Glomerular endothelial cell (primary cell): ENCODE measurements at places on chromosomes 12 and 14. TPM values are rescaled to one million over a fixed set of nuclear protein-coding genes. Genes with fewer than 3 reads are reported as not detected.

The KCNA1 gene
- not detected in 2 replicates for total RNA-seq

The CELA1 gene
- total RNA-seq: not detected in 2 replicates

The TROAP gene
- total RNA-seq: 4.7 and 11.4 TPM in 2 replicates

The SERPINA10 gene
- total RNA-seq: not detected in 2 replicates

The FGF6 gene
- total RNA-seq: not detected in 2 replicates

The ASIC1 gene
- total RNA-seq: 2.5 TPM in 2 replicates

The C12orf54 gene
- total RNA-seq: not detected in 2 replicates

The CCNB1IP1 gene
- 20.7 and 28.0 TPM in 2 replicates for total RNA-seq

The RAD51AP1 gene
- total RNA-seq: 4.1 and 8.5 TPM in 2 replicates

The APOF gene
- total RNA-seq: not detected in 2 replicates

The SERPINA1 gene
- 0.87 and 0.88 TPM in 2 replicates for total RNA-seq

The CDCA4 gene
- total RNA-seq: 20.8 and 21.9 TPM in 2 replicates

The FAM186B gene
- total RNA-seq: 0.05 and 0.12 TPM in 2 replicates

The DNM1L gene
- total RNA-seq: 57.8 and 58.7 TPM in 2 replicates

The CMTM5 gene
- total RNA-seq: not detected in 2 replicates

The HOXC4 gene
- 0.10 and 0.47 TPM in 2 replicates for total RNA-seq

The ZNF605 gene
- 5.7 and 6.2 TPM in 2 replicates for total RNA-seq

The TAS2R20 gene
- 0.34 and 1.8 TPM in 2 replicates for total RNA-seq

The OTUB2 gene
- 5.7 and 8.2 TPM in 2 replicates for total RNA-seq

The SLC39A9 gene
- total RNA-seq: 57.2 and 66.7 TPM in 2 replicates

The PZP gene
- total RNA-seq: 0.24 and 0.70 TPM in 2 replicates

The TMPRSS12 gene
- not detected in 2 replicates for total RNA-seq

The FAM181A gene
- total RNA-seq: not detected in 2 replicates

The NOVA1 gene
- 0.87 and 4.5 TPM in 2 replicates for total RNA-seq

The TUNAR gene
- not detected in 2 replicates for total RNA-seq

The CLEC7A gene
- total RNA-seq: 0.15 and 0.41 TPM in 2 replicates

The SIX4 gene
- total RNA-seq: 4.8 and 6.4 TPM in 2 replicates

The BDKRB2 gene
- 1.7 and 4.1 TPM in 2 replicates for total RNA-seq
